Type B pancreatic cell (in vitro differentiated cells): ENCODE measurements at places on chromosomes 16 and 17. TPM values are rescaled to one million over a fixed set of nuclear protein-coding genes. Genes with fewer than 3 reads are reported as not detected.

NUPR1 gene
- total RNA-seq: 1.2 and 4.8 TPM in 2 replicates

CDH1 gene
- total RNA-seq: 190 and 544 TPM in 2 replicates

DOK4 gene
- total RNA-seq: 33.3 and 72.0 TPM in 2 replicates

RPL26 gene
- total RNA-seq: 2,046 and 2,187 TPM in 2 replicates

SMIM5 gene
- 9.3 and 17.7 TPM in 2 replicates for total RNA-seq

GFAP gene
- total RNA-seq: 0.10 and 0.26 TPM in 2 replicates

KRT20 gene
- 13.0 and 41.9 TPM in 2 replicates for total RNA-seq

- H3K27ac ChIP-seq: no peak overlapping the region
- H3K36me3 ChIP-seq: no peaks in the 10 kb centered on the region
- no peak overlapping the region for H3K4me3 ChIP-seq
- DNase-seq: no peak
- H3K4me1 ChIP-seq: no peaks in the 10 kb centered on the region
- H3K27me3 ChIP-seq: peaks cover 36% of the 10 kb centered on the region
These were observed 79.6 kb upstream of the TEKT1 start for GRCh38 chr17:6910987-6911603.

GRCh38 chr16:49011901-49012300 lies 269.7 kb downstream of the CBLN1 start:
- H3K4me1 ChIP-seq: no peaks in the 10 kb centered on the region
- H3K27ac ChIP-seq: no peak overlapping the region
- H3K36me3 ChIP-seq: no peaks in the 10 kb centered on the region
- H3K27me3 ChIP-seq: peaks cover 24% of the 10 kb centered on the region
- no peak overlapping the region for H3K4me3 ChIP-seq

DNA sequence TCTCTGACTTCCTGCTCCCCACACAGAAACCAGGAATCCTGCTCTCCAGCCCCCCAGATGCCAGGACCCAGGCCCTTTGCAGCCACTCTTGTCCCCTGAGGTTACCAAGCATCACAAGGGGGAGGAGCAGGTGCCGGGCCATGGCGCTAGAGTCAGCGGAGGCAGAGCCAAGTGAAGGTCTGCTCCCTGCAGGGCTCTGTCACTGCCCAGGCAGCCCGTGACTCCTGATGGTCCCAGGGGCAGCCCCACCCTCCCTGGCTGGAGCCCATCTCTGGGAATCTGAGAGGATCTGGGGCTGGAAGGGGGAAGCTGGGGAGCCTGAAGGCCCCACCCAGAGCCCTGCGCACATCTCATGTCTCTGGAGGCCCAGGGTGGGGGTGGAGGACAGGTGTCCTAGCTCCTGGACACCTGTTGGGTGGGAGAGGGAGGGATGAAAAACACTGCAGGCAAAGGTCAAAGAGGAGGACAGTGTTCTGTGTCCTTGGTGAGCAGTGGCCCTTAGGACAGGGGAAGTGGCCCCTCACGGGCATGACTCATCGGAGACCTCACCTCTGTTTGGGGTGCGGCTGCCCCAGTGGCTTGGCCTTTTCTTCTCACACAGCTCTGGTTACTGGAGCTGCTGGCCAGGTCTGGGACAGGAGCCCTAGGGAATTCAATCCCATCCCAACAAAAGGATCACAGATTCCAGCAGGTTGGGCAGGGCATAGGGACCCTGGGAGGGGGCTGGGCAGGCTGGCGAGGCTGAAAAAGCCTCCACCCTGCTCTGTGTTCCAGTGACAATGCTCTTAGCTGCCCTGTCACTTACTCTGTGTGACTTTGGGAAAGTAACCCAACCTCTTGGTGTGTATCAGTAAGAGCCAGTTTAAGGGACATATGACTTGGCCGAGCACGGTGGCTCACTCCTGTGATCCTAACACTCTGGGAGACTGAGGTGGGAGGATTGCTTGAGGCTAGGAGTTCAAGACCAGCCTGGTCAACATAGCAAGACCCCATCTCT lies at the start of gene PRSS36:
TSS of gene PRSS36 (minus strand) at position 173 of the 997 bp plus-strand sequence. CDS start at position 142, 31 bp downstream.
- no peaks in the 10 kb centered on the region for H3K36me3 ChIP-seq
- no peak within 1 kb of the TSS for H3K4me3 ChIP-seq
- DNase-seq: no peak
- no peak within 1 kb of the TSS for H3K27ac ChIP-seq
- H3K27me3 ChIP-seq: peaks cover 40% of the 10 kb centered on the region

- DNase-seq: no peak
- peaks cover 13% of the 10 kb centered on the region for H3K4me1 ChIP-seq
- no peaks in the 10 kb centered on the region for H3K36me3 ChIP-seq
These were observed 25.3 kb downstream of the SPACA3 start for GRCh38 chr17:33016920-33017319.

- no peak overlapping the region for H3K4me3 ChIP-seq
- H3K27ac ChIP-seq: no peak overlapping the region
- DNase-seq: no peak
- no peaks in the 10 kb centered on the region for H3K36me3 ChIP-seq
- peaks cover 9% of the 10 kb centered on the region for H3K27me3 ChIP-seq
These were observed 26.7 kb downstream of the ITGAL start for GRCh38 chr16:30499284-30499683.

DNA sequence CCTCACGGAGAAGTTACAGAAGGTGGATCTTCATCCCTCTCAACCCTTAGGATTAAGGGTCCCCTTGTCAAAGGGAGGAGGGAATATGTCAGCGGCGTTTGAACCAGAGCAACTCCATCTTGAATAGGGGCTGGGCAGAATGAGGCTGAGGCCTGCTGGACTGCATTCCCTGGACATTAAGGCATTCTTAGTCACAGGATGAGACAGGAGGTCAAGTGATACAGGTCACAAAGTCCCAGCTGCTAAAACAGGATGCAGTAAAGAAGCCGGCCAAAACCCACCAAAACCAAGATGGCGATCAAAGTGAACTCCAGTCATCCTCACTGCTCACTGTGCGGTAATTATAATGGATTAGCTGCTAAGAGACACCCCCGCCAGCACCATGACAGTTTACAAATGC lies 36.7 kb downstream of the RBFOX3 start:
- H3K36me3 ChIP-seq: no peaks in the 10 kb centered on the region
- H3K27ac ChIP-seq: no peak overlapping the region
- H3K4me3 ChIP-seq: no peak overlapping the region
- no peak for DNase-seq

GRCh38 chr17:49748223-49748622 lies 15.7 kb downstream of the FAM117A start:
- DNase-seq: no peak
- H3K27ac ChIP-seq: no peak overlapping the region
- no peak overlapping the region for H3K4me3 ChIP-seq
- H3K36me3 ChIP-seq: no peaks in the 10 kb centered on the region
- no peaks in the 10 kb centered on the region for H3K27me3 ChIP-seq
- peaks cover 15% of the 10 kb centered on the region for H3K4me1 ChIP-seq

DNA sequence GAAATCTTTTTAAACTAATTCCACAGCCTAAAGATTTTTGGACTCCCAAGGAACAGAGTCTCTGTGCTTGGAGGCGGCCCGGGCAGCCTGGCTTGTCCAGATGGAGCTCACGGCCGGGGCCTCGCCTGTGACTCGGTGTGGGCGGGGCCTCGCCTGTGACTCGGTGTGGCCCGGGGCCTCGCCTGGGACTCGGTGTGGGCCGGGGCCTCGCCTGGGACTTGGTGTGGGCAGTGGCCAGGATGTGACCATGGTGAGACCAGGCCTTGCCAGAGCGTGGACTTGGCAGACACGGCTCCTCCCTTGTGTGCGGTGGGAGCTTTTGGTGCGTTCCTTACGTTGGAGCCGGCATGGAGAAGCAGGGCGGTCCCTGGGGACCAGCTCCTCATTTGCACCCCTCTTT lies 92.3 kb downstream of the METRNL start:
- peak; percentile 68 for DNase-seq
- H3K36me3 ChIP-seq: no peaks in the 10 kb centered on the region
- peaks cover 31% of the 10 kb centered on the region for H3K4me1 ChIP-seq
- no peaks in the 10 kb centered on the region for H3K27me3 ChIP-seq
- H3K4me3 ChIP-seq: no peak overlapping the region

GRCh38 chr16:86679490-86679889 lies 101.1 kb downstream of the FOXL1 start:
- no peak overlapping the region for H3K4me3 ChIP-seq
- no peak overlapping the region for H3K27ac ChIP-seq
- no peak for DNase-seq
- peaks cover 18% of the 10 kb centered on the region for H3K27me3 ChIP-seq
- H3K4me1 ChIP-seq: peaks cover 12% of the 10 kb centered on the region

DNA sequence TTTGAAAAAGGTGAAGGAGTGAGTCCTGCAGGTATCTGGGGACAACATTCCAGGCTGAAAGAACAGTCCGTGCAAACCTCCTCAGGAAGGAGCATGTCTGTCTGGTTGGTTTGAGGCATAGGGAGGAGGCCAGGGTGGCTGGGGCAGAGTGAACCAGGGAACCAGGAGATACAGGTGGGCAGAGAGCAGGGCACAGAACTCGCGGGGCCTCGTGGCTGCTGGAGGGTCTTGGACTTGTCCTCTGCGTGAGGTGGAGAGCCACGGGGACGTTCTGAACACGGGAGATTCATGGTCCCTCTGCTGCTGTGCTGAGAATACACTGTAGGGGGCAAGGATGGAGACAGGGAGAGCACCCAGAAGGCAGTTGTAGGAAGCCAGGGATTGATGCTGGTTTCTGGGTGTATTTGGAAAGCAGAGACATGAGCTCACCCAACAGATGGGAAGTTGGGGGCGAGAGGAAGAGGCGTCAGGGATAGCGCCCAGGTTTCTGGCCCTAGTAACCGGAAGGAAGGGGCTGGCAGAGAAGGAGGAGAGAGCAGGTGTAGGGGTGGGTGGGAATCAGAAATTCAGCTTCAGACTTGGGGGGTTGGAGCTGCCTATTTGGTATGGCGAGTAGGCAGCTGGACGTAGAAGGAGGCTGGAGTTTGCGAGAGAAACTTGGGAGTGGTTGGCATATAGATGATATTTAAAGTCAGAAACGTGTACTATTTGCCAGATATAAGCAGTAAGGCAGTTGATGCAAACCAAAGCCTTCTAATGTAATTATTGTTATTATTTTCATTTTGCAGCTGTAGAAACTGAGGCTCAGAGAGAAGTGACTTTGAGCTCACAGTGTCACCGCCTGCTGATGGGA lies at the start of gene CCL17:
TSS of gene CCL17 (plus strand) at position 803 of the 853 bp plus-strand sequence. CDS start 9,166 bp downstream, outside the sequence.
- H3K27ac ChIP-seq: peak within 1 kb of the TSS; percentile 27
- H3K36me3 ChIP-seq: no peaks in the 10 kb centered on the region
- no peaks in the 10 kb centered on the region for H3K4me1 ChIP-seq
- H3K4me3 ChIP-seq: no peak within 1 kb of the TSS
- no peak for DNase-seq
- H3K27me3 ChIP-seq: peaks cover 17% of the 10 kb centered on the region

- DNase-seq: no peak
- H3K27me3 ChIP-seq: no peaks in the 10 kb centered on the region
- peaks cover 10% of the 10 kb centered on the region for H3K4me1 ChIP-seq
- peaks cover 6% of the 10 kb centered on the region for H3K36me3 ChIP-seq
These were observed 4.4 kb upstream of the EIF4A3 start for GRCh38 chr17:80151333-80151732.

GRCh38 chr17:30352240-30352814 lies 18.5 kb upstream of the TMIGD1 start:
- no peaks in the 10 kb centered on the region for H3K4me1 ChIP-seq
- H3K27me3 ChIP-seq: no peaks in the 10 kb centered on the region
- no peak for DNase-seq
- no peak overlapping the region for H3K27ac ChIP-seq
- no peak overlapping the region for H3K4me3 ChIP-seq

DNA sequence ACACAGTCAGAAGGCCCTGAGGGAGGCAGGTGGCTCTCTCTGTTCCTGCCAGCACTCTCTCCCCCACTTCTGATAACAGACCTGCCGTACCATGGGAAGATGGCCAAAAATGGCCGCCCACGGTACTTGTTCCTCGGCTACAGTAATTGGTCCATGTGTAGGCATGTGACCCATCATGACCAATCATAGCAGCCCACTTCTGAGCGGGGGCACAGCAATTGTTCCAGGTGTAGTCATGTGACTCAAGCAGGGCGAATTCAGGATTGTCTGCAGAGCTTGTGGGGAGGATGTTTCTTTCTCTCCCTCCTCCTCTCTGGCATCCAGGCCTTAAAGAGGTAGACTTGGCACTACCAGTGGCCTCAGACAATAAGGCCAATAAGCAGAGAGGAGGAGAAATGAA lies 250.4 kb downstream of the MRTFB start:
- no peaks in the 10 kb centered on the region for H3K27me3 ChIP-seq
- peaks cover 26% of the 10 kb centered on the region for H3K4me1 ChIP-seq
- H3K27ac ChIP-seq: no peak overlapping the region
- DNase-seq: no peak
- H3K36me3 ChIP-seq: peaks cover 3% of the 10 kb centered on the region

- no peaks in the 10 kb centered on the region for H3K36me3 ChIP-seq
- H3K27me3 ChIP-seq: peaks cover 33% of the 10 kb centered on the region
- DNase-seq: no peak
- peak overlapping the region; percentile 77 for H3K27ac ChIP-seq
These were observed 6.7 kb upstream of the ABCC3 start for GRCh38 chr17:50627782-50628601.

GRCh38 chr17:46751425-46751824 lies 67.1 kb downstream of the WNT3 start:
- no peaks in the 10 kb centered on the region for H3K27me3 ChIP-seq
- no peak for DNase-seq
- peaks cover 2% of the 10 kb centered on the region for H3K4me1 ChIP-seq
- no peak overlapping the region for H3K4me3 ChIP-seq
- peaks cover 18% of the 10 kb centered on the region for H3K36me3 ChIP-seq
